ENCODE measurements at places on chromosomes 5 and 9.

GRCh38 chr9:117535973-117536372 is 121.1 kb upstream of the ASTN2 start:
- no peak for DNase-seq

DNA sequence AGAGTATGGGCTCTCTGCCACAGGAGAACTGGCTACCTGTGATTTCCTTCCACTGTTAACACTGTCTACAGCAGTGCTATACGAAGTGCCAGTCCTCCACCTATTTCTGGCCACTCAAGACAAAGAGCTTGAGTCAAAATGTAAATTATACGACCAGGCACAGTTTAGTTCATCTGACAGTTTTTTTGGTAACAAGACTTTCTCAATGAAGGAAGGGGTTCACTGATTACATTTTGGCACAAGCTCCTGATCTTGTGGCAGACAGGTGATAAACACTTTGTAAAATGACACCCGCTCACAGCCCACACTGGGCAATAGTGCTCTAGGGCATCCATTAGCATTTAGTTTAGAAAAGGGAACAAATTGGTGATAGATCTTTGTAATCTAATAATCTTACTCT is 8.6 kb downstream of the RBM22 start:
- DNase-seq = no peak

GRCh38 chr5:1474866-1475543 is 29.8 kb upstream of the SLC6A3 start:
- DNase-seq = no peak

- DNase-seq = no peak
Measured at GRCh38 chr5:119290161-119290569, 65.7 kb upstream of the TNFAIP8 start.

DNA sequence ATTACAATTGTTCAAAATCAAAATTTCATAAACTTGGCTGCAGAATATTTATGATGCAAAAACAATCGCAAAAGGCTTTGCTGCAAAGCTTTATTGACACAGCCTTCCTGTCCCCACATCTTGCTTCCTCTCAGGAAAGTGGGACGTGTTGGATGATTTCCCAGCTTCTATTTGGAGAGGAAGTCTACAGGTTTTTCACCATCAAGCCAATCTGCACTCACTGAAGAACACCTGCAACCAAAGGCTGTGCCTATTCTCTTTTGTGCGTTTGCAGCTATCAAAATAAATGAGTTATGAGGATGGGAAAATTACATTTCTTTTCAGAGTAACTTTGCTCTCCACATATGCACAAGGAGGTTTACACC is 214.4 kb downstream of the PLK2 start:
- no peak for DNase-seq

GRCh38 chr5:135476615-135477581 is 24.7 kb upstream of the TIFAB start:
- no peak for DNase-seq

- no peak for DNase-seq
Measured at GRCh38 chr5:127206320-127207113, 84.1 kb upstream of the MEGF10 start.
